Stimulated activated naive B cell treated with anti-CD40 and anti-IgM and Interleukin-4, amounts not matched to agents 10 μg/mL and 1 μg/mL and 100 μg/mL, for 72 hours (primary cell): ENCODE measurements at places on chromosomes 7 and 10.

DNA sequence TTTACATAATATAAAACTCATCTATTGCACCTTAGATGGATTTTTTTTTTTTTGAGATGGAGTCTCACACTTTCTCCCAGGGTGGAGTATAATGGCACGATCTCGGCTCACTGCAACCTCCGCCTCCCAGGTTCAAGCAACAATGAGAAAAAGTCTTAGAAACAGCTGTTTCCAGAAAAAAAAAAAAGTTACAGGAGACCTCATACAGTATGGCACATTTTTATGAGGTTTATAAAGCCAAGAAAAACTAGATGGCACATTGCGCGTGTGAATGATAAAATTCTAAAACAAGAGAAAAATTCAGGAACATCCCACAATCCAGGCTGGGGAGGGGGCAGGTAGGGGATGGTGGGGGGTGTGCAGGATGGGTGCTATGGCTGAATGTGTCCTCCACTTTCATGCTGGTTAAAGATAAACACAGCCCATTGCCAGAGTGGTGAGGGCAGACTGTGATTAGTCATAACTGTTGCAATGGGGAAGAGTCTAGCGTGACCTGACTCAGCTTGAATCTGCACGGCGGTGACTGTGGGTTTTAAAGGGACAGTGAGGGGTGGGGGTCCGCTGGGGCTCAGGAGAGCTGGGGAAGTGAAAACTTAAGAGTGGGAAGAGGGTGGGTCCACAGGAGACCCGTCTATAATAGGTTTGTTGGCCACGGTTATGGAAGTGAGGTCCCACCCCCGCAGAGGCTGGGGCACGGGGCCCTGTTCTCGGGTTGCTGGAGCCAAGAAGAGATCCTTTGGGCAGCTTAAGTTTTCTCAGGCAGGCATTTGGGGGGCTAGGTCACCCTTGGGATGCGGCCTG, 11.9 kb upstream of the LRRC27 start:
- DNase-seq: peak; percentile 19

DNA sequence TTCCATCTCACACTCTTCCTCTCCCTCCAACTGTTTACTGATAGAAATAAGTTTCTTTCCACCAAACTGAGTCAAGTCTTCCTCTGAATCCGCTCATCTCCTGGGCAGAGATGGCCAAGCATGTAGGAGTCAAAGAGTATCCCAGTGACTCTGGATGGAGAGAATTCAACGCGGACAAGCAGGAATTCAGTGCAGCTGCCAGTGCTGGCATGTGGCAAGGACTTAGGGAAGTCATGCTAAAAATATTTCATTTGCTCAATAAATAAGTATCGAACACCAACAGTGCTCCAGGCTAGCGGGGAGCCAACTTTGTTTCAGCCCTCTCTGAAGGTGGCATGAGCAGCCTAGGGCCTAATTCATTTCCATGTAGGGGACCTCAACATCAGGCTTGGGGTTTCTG, 351.6 kb upstream of the ZMIZ1 start:
- no peak for DNase-seq

GRCh38 chr7:107711301-107711700, 32.6 kb upstream of the CBLL1 start:
- DNase-seq: no peak

DNA sequence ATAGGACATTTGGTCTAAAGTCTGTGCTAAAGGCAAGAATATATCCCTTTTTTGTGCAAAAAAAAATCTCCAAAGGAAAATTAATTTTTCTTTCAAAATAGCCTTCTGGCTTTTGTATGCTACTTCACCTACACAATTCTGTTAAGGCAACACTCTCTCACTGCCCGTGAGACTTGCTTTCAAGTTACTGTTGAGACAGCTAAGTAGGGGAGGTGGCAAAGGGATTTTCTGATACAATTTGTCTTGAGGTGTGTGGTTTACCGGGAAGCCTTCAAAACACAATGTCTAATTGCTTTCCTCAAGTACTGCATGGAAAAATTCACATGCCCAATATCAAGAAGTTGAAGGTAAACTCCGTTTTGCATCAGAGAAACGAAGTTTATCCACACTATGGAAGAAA, 50.8 kb upstream of the RSU1 start:
- no peak for DNase-seq

DNA sequence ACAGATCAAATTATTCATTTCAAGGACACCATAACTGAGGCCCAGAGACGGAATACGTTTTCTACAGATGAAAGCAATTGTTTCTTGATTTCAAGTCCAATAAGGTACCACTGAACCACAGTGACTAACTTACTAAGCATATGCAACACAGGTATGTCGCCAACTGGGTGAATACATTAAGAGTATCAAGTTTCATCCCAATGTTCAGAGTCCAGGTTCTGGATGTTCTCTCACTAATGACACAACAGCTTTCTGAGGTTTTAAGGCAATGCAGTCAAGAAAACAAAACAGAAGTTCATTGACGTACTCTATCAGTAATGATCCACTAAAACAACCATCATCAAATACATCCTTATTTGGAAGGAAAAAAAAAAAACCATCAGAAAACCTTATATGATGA, 35.8 kb downstream of the NSUN6 start:
- no peak for DNase-seq

GRCh38 chr7:78311181-78311580, 512.6 kb downstream of the PHTF2 start:
- no peak for DNase-seq

GRCh38 chr7:132837529-132837928, 244.4 kb downstream of the CHCHD3 start:
- no peak for DNase-seq

DNA sequence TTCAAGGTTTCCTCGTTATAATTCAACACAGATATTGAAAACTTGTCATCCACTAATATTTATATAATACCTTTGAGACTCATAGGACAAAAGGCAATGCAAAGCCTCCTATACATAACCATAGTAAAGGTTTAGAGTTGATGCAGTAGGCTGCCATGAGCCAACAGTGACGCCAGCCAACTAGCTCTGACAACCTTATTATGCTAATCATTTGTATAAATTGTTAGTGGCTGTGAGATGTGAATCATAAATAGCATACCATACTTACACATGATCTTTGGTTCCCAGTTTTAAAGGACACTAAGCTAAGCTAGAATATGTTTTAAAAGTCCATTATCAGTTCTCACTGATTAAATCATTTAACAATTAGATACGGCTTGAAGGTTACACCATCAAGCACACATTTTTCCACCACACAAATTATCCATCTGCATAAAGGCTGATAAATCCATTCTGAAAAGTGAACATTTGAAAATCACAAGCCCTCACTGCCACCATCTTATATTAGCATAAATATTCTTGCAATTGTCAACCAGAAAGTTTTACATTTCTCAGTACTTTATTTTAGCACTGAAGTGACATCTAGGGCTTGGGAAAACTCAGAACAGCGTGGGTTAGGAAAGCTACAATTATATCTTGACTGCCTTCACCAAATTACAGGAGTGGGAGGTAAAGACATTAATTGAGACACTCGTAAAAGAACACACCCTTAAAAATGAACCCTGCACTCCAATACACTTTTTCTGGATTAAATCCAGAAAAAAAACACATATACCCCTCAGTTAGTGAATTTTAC, 30.7 kb downstream of the COA1 start:
- no peak for DNase-seq

GRCh38 chr7:37216923-37217322, 231.7 kb downstream of the ELMO1 start:
- no peak for DNase-seq

GRCh38 chr10:18418541-18419215, 232.7 kb downstream of the NSUN6 start:
- no peak for DNase-seq

DNA sequence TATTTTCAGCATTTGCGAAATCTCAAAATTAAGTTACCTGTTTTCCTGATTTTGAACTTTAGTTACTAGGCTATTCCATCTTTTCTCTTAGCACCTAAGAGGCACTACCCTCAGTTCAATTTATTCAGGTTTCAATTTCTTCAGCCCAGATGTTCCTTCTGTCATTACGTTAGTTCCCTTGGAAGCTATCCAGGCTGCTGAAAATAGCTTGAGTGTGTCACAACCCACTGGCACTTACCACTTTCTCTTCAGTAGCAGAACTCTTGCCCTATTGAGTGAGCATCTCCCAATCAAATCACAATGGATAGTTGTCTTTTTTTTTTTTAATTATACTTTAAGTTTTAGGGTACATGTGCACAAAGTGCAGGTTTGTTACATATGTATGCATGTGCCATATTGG, 332.7 kb upstream of the LRGUK start:
- no peak for DNase-seq

DNA sequence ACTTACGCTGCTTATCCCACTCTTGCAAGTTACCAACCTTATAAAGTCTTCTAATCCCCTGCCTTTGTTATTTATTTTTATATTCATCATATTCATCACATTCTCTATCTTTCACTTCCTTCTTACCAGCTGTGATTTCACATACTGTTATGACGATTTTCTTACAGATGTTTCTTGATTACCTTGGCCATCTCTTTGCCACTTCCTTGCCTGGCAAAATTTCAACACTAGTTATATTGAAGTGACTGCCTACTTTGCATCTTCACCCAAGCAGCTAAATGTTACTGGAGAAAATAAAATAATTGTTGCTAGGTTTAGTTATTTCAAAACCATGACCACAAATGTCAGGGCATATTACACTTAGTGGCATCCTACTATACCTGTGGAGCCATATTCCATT, 8.8 kb upstream of the STEAP4 start:
- no peak for DNase-seq

GRCh38 chr7:46707973-46708372, 786.9 kb upstream of the IGFBP3 start:
- no peak for DNase-seq

- no peak for DNase-seq
Observed at GRCh38 chr7:135366843-135367508, 133.3 kb downstream of the STRA8 start.

- no peak for DNase-seq
Observed at GRCh38 chr10:125123476-125124114, 36.8 kb downstream of the CTBP2 start.

- DNase-seq: no peak
Observed at GRCh38 chr7:117225536-117225935, 97.3 kb downstream of the WNT2 start.

DNA sequence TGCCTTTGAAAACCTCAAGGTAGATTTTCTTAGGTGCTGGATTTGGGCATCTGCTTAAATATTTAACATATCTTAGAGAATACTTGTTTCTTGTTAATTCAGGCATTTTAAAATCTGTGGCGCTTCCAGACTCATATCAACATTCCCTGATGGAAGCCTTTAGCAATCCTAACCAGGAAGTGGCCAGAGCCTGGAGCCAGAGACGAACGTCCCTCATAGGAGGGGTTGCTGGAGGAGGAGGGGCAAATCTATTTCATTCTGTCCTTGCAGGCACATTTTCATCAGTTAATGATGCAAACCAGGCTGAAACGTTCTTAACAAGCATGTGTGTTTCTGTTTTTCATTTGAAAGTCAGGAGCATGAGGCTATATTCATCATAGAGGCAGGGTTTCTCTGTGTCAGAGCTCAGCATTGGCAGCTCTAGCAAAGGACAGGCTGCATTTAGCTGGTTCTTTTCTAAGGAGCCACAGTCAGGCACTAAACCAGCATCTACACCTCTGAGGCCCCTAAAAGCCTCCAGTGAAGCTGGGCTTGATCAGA, 17.8 kb upstream of the IFIT2 start:
- DNase-seq: no peak

DNA sequence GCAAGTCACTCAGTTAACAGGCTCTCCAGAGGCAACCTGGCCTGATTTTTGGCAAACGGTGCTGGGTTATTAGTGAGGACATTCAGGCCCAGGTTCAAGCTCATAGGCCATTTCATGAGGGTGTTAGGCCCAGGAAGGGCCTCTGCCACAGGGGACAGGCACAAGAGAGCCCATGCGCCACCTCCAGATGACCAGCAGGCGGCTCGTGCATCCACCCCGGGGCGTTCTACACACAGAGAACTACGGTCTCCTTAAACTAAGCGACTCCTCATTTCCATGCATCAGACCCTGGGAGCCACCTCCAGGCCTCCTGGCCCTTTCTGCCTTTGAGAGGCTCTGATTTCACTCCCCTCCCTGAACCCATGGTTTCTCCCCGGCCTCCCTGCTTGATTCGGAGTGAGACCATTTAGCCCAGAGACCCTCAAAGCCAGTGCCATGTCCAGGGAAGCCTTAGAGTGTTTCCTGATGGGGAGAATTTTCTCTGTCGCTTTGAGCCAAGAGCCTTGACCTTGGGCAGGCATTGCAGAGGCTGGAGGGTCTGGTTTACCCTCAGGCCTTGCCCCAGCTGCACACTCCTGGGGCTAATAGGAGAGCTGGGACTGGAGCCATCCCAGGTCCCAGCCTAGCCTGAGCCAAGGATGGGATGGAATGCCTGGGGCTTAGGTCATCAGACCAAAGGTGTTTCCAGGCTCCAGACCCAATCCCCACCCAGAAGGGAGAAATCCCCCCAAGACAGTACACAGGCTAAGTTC, 188.0 kb downstream of the GRID1 start:
- DNase-seq: no peak

- no peak for DNase-seq
Observed at GRCh38 chr7:24395512-24395911, 111.5 kb downstream of the NPY start.

- DNase-seq: no peak
Observed at GRCh38 chr10:30491916-30492515, 58.0 kb downstream of the MAP3K8 start.

- no peak for DNase-seq
Observed at GRCh38 chr7:146054909-146055308, 61.7 kb upstream of the CNTNAP2 start.

DNA sequence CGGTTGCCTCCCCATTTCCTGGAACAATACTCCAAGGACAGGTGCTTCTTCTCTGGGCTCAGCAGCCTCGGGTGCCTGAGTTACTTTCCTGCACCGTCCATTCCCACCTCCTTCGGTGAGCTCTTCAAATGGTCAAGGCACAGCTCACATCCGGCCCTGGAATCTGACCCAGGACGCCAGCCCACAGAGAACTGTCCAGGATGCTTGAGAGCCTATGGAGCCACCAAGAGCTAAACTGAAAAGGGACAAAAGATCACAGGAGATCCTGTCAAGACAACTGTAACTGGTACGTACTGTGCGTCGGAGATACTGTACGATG, 72.5 kb downstream of the CTBP2 start:
- no peak for DNase-seq

DNA sequence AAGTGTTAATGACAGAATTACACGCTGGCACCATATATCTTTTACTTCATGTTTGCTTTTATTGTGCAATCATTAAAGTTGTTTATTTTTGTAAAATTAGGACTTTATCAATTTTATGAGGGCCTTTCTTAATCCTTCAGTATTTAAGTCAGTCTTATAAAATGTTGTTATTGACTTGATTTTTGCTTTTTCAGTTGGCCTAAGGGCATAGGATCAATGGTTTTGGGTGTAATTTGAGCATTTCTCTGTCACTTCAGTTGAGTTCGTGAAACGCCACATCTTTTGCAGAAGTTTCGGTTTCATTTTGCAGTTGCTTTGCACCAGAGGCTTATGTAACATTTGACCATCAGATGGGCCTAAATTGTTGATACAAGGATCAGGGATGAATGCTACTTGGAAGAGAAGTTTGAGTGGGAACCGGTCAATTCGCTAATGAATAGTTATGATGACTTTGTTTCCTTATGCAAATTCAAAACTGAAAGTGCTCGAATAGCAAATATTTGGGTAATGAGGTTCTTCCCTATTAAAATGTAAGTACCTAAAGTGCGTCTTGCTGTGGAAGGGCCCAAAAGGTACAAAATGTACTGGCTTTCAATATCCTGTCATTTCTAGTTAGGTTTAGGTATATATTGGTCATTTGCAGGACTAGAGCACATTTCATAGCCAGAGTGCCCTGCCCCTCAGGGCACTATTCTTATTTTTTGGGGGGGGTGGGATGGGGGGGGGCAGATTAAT, 340.9 kb downstream of the LRMDA start:
- DNase-seq: no peak

- no peak for DNase-seq
Observed at GRCh38 chr7:44147026-44147991, 6.2 kb upstream of the MYL7 start.
